ENCODE measurements at places on chromosomes 11 and 22. TPM values are rescaled to one million over a fixed set of nuclear protein-coding genes. Genes with fewer than 3 reads are reported as not detected.

DNA sequence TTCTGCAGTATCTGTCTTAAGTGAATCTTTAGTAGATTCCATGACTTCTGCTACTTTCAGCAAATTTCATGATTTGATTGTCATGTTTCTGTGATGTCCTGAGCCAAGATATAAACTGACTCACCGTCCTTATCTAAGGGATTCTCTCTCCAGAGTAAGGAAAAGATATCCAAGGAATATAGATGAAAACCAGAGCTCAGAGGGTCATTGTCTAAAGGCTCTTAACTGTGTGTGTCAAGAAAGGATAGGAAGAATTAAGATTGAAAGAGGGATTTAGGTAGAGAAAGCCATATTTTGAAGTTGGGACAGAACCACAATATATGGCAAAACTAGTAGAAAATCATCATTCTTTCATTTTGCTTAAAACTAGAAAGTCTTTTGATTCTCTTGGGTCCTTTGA lies 50.7 kb downstream of the PPME1 start:
- no peak for DNase-seq
- no peaks in the 10 kb centered on the region for H3K27me3 ChIP-seq
- no peaks in the 10 kb centered on the region for H3K4me1 ChIP-seq
- peaks cover 3% of the 10 kb centered on the region for H3K36me3 ChIP-seq
- no peak overlapping the region for H3K27ac ChIP-seq

GRCh38 chr11:109433753-109434256 lies 11.8 kb downstream of the C11orf87 start:
- DNase-seq = no peak
- no peak overlapping the region for H3K4me3 ChIP-seq
- H3K36me3 ChIP-seq = no peaks in the 10 kb centered on the region
- no peaks in the 10 kb centered on the region for H3K4me1 ChIP-seq

Gene OR52A5
- not detected for total RNA-seq

Gene OR51F1
- not detected for total RNA-seq

- H3K4me3 ChIP-seq = no peak overlapping the region
- H3K36me3 ChIP-seq = no peaks in the 10 kb centered on the region
These were observed 89.2 kb upstream of the NCAM1 start for GRCh38 chr11:112871909-112872500.

DNA sequence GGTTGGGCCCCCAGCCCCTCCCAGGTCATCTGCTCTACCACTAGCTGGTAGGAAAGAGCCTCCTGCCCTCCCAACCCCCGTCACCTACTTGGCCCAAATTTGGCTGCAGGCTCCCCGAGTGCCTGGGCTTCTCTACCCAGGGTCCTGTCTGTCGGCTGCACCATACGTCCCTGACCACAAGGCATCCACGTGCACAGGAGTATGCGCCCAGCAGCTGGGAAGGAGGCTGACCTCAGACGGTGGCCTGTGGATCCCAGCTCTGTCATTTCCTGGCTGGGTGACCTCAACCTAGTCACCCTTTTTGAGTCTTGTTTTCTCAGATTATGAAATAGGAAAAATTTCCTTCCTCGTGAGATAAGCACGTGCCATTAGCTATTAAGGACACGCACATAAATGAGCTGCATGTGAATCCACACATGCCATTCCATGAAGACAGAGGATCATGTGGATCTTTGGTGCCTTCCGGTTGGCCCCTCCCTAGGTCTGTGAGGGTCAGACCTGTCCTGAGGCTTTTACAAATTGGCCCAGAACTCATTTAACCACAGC lies 13.7 kb downstream of the CYB561A3 start:
- H3K4me1 ChIP-seq = no peaks in the 10 kb centered on the region
- H3K27ac ChIP-seq = no peak overlapping the region
- no peak overlapping the region for H3K4me3 ChIP-seq
- H3K27me3 ChIP-seq = no peaks in the 10 kb centered on the region

Gene FIBIN
- total RNA-seq = 0.75 TPM

DNA sequence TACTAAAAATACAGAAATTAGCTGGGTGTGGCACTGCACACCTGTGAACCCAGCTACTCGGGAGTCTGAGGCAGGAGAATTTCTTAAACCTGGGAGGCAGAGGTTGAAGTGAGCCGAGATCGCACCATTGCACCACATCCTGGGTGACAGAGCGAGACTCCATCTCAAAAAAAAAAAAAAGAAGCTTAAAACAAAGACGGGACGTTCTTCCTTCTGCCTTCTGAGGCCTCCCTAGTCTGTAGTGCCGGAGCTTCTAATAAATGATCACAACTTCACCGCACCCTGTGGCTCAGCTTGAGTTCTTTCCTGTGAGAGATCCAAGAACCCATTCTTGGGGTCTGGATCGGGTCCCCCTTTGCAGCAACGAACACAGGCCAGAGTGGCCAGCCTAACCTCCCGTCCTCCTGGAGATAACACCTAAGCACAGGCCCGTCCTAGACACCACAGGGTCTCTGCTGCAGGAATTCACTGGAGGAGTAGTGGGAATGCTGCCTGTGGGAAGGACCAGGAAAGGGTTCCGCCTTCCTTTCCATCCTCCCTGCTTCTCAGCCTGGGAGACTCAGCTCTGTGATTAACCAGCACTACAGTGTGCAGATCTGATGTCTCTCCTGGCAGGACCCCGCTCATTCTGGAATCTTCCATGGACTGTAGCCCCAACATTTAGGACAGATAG lies 2.2 kb upstream of the APOBEC3H start:
- no peaks in the 10 kb centered on the region for H3K36me3 ChIP-seq
- no peak for DNase-seq
- H3K4me1 ChIP-seq = peaks cover 3% of the 10 kb centered on the region
- H3K4me3 ChIP-seq = no peak overlapping the region
- H3K27me3 ChIP-seq = no peaks in the 10 kb centered on the region

DNA sequence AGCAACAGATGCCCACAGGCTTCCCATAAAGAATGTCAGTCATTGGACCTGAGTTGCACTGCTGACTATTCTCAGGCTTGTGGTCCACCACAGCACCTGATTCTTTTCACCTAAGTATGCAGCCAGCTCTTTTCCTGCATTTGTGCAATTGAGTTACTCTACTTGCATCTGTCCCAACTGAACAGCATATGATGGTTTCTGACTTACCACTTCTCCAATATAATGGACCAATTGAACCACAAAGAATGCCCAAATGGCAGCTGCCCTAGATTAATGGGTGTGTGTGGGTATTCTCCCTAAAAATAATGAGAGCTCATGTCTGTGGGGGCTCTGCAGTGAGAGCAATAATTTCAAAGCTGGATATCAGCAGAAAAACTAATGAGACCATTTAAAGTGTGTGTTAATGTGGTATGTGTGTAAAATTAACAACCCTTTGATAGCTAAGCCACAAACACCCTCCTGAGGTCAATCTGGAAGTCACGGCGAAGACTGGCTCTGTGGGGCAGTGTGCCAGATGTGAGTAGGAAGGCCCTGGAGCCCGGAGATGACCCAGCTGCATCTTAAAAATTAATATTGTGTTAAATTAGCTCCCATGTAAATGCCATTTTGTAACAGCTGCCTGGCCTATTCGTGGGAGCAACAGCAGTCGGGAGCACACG lies 43.8 kb downstream of the SC5D start:
- DNase-seq = no peak
- no peak overlapping the region for H3K27ac ChIP-seq
- H3K4me3 ChIP-seq = no peak overlapping the region
- H3K27me3 ChIP-seq = peaks cover 13% of the 10 kb centered on the region

DNA sequence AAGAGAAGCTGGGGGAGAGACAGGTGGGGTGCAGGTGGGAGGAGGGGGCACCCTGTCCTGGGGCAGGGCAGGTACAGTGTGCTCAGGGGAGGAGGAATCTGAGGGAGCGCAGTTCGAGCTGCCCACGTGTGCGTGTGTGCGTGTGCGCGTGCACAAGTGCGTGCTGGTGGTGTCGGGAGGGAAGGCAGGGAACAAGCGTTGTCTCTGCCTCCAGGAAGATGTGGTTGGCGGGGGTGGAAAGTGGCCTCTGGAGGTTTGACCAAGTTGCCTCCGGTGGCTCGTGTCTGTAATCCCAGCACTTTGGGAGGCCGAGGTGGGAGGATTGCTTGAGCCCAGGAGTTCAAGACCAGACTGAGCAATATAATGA lies 49.9 kb upstream of the THY1 start:
- no peaks in the 10 kb centered on the region for H3K27me3 ChIP-seq
- DNase-seq = no peak
- H3K36me3 ChIP-seq = no peaks in the 10 kb centered on the region
- H3K4me3 ChIP-seq = no peak overlapping the region
- no peak overlapping the region for H3K27ac ChIP-seq

Gene CREB3L1
- 324 TPM for total RNA-seq

Gene CALCA
- total RNA-seq = not detected

GRCh38 chr11:123382555-123383074 lies 47.5 kb upstream of the GRAMD1B start:
- H3K27ac ChIP-seq = no peak overlapping the region
- no peaks in the 10 kb centered on the region for H3K36me3 ChIP-seq
- peaks cover 20% of the 10 kb centered on the region for H3K27me3 ChIP-seq
- no peak for DNase-seq

Gene CRYBB3
- total RNA-seq = not detected

DNA sequence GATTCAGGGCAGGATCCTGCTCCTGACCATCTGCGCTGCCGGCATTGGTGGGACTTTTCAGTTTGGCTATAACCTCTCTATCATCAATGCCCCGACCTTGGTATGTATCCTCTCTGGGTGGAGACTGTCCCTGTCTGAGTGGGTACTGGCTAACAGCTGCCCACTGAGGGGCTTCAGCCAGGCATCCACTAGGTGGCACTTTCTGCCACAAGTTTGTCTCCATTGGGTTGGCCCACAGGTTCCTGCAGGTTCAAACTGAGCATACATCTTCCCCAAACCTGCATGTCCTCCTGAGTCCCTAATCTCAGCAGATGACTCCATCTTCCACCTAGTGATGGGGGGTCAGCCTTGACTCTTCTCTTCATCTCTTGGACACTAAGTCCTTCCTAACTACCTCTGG lies 4.4 kb downstream of the SLC2A11 start:
- H3K36me3 ChIP-seq = no peaks in the 10 kb centered on the region
- no peak overlapping the region for H3K27ac ChIP-seq
- no peaks in the 10 kb centered on the region for H3K27me3 ChIP-seq
- H3K4me3 ChIP-seq = no peak overlapping the region
- DNase-seq = no peak
- H3K4me1 ChIP-seq = peaks cover 7% of the 10 kb centered on the region

GRCh38 chr22:26996154-26996553 lies 338.8 kb downstream of the MIAT start:
- H3K4me3 ChIP-seq = no peak overlapping the region
- no peaks in the 10 kb centered on the region for H3K36me3 ChIP-seq
- H3K27me3 ChIP-seq = no peaks in the 10 kb centered on the region
- no peak for DNase-seq
- H3K27ac ChIP-seq = no peak overlapping the region
- H3K4me1 ChIP-seq = no peaks in the 10 kb centered on the region

GRCh38 chr11:115720602-115721245 lies 216.5 kb upstream of the CADM1 start:
- no peaks in the 10 kb centered on the region for H3K4me1 ChIP-seq
- no peaks in the 10 kb centered on the region for H3K36me3 ChIP-seq
- H3K4me3 ChIP-seq = no peak overlapping the region
- H3K27me3 ChIP-seq = no peaks in the 10 kb centered on the region
- H3K27ac ChIP-seq = no peak overlapping the region
- DNase-seq = no peak

DNA sequence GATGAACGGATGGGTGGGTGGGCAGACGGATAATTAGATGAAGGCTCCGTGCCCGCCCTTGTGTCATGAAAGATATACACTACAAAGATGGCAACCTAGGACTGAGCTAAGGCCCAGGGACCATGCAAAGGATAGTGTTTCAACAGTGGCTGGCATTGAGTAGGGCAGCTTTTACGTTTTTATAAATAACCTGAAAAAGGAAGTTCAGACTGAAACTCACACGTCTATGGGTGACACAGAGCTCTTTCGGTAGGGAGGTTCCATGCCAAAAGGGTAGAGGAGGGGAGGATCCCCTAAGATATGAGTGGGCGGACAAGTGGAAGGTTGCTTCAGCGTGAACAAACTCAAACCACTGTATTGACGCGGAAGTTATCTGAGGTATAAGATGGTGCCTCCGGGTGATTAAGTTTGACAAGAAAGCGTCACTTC lies 90.5 kb downstream of the UBASH3B start:
- no peaks in the 10 kb centered on the region for H3K27me3 ChIP-seq
- H3K4me3 ChIP-seq = no peak overlapping the region
- DNase-seq = no peak
- no peak overlapping the region for H3K27ac ChIP-seq
- peaks cover 43% of the 10 kb centered on the region for H3K4me1 ChIP-seq

GRCh38 chr11:114348200-114349191 lies 51.8 kb downstream of the C11orf71 start:
- peak; percentile 33 for DNase-seq
- no peaks in the 10 kb centered on the region for H3K27me3 ChIP-seq
- no peak overlapping the region for H3K4me3 ChIP-seq
- H3K27ac ChIP-seq = no peak overlapping the region
- H3K4me1 ChIP-seq = peaks cover 2% of the 10 kb centered on the region
- H3K36me3 ChIP-seq = no peaks in the 10 kb centered on the region

- H3K27ac ChIP-seq = peak overlapping the region; percentile 99
- peaks cover 81% of the 10 kb centered on the region for H3K4me1 ChIP-seq
- no peaks in the 10 kb centered on the region for H3K36me3 ChIP-seq
- H3K4me3 ChIP-seq = no peak overlapping the region
- peak; percentile 67 for DNase-seq
These were observed 91.6 kb upstream of the PARVA start for GRCh38 chr11:12285811-12286222.

- peaks cover 36% of the 10 kb centered on the region for H3K4me1 ChIP-seq
- no peaks in the 10 kb centered on the region for H3K27me3 ChIP-seq
- peak overlapping the region; percentile 73 for H3K4me3 ChIP-seq
- H3K36me3 ChIP-seq = peaks cover 14% of the 10 kb centered on the region
These were observed 464 bp upstream of the ANKRD13D start for GRCh38 chr11:67288452-67289225.

- no peaks in the 10 kb centered on the region for H3K4me1 ChIP-seq
- no peak for DNase-seq
These were observed 6.3 kb downstream of the OR52K2 start for GRCh38 chr11:4455419-4455818.

GRCh38 chr11:90355200-90355599 lies 132.4 kb upstream of the CHORDC1 start:
- no peak overlapping the region for H3K27ac ChIP-seq
- H3K4me3 ChIP-seq = no peak overlapping the region
- no peaks in the 10 kb centered on the region for H3K4me1 ChIP-seq
- H3K36me3 ChIP-seq = no peaks in the 10 kb centered on the region
- no peaks in the 10 kb centered on the region for H3K27me3 ChIP-seq

DNA sequence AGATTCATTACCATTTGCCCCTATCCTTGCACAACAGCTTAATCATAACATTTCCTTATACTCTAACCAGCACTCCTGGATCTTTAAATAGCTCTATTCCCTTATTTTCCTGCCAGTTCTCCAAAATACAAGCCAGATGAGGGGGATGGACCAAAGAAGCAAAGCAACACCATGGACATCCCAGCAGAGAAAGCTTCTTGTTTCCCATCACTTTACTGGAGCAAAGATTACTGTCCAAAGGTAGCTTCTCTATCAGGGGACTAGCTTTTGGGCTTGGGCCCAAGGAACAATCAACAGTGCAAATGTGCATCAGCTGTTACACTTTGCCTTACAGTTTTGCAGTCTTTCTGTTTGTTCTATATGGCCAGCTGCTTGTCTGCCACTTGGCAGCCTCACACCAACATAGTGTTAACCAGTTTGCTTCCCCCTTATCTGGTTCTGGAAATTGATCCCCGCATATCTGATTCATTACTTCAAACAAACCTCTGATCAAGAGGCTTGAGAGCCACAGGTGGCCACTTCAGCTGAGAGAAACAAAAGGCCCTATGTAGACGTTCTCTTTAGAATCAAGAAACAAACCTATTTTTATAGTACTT lies 814.3 kb downstream of the METTL15 start:
- no peak for DNase-seq
- H3K27ac ChIP-seq = no peak overlapping the region
- no peaks in the 10 kb centered on the region for H3K27me3 ChIP-seq
- no peaks in the 10 kb centered on the region for H3K36me3 ChIP-seq
- no peaks in the 10 kb centered on the region for H3K4me1 ChIP-seq

Data from astrocyte (in vitro differentiated cells and primary cell).